Cardiac septum (tissue), 1 donor: ENCODE measurements at places on chromosomes 2 and 18. TPM values are rescaled to one million over a fixed set of nuclear protein-coding genes. Genes with fewer than 3 reads are reported as not detected.

GRCh38 chr2:217691516-217691915 lies 311.3 kb downstream of the TNS1 start:
- DNase-seq: no peak

DNA sequence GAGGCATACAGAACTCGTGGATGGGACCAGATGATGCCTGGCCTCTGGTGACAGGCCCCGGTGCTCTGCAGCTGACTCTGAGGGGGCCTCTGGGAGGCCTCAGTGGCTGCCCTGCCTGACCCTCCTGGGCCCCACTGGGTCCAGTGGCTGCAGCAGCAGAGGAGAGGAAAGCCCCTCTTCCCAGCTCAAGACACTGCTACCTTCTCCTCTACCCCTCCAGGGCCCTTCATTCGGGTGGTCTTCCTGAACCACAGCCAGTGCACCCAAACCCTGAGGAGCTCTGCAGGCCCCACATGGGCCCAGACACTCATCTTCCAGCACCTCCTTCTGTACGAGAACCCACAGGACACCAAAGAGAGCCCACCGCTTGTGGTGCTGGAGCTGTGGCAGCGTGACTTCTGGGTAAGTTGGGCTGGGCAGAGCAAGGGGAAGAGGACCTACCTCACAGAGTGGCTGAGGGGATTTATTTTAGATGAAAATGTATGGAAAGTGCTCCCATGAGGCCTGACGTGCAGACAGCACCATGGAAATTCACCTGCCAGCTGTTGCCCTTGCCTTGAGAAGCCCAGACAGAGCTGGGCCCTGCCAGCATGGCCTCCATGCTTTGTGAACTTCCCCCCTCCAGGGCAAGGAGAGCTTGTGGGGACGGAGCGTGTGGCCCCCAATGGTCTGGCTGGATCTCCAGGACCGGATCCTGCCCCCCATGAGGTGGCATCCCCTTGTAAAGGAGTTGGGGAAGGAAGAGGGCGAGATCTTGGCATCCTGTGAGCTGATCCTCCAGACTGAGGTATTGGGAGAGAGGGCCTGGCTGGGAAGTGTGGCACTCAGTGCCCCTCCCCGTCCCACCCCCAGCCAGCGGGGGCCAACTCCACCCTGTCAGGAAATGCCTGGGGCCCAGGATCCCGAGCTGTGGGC lies 46.3 kb downstream of the LMAN2L start:
- peak; percentile 51 for DNase-seq

GRCh38 chr2:215071676-215072075 lies 66.8 kb downstream of the ABCA12 start:
- no peak for DNase-seq

DNA sequence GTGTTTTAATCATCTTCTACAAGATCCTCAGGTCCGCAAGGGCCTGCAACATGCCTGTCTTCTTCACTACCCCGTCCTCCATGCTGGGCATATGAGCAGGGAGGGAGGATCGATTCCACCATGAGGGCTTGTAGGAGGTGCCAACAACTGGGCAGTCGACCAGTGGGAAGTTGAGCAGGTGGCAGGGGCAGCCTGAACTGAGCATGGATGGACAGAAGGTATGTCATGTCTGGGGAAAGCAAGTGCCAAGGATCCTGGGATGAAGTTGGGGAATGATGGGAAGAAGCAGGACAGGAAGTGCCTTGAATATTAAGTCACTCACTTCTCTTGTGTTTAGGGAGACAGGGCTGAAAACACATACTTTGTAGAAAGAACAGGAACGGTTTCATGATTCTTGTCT lies 44.7 kb downstream of the CTIF start:
- no peak for DNase-seq

GRCh38 chr2:28768422-28768821 lies 16.8 kb downstream of the PPP1CB start:
- no peak for DNase-seq

DNA sequence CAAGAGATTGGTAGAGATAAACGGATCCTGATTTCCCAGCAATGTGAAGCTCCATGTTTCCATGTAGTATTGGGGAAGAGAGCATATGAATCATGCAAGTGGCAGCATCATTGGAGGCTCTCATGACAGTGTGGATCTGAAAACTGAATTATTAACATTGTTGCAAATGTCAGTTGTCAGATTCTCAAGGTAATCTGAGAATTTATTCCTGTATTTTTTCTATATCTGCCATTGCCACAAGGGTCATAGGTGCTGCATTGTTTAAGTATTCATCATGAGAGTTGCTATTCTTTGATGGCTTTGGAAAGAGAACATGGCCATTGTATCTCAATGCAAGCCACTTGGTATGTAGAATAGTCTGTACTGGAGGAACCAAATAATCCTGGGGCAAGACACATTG lies 1217.0 kb upstream of the ZEB2 start:
- no peak for DNase-seq

DNA sequence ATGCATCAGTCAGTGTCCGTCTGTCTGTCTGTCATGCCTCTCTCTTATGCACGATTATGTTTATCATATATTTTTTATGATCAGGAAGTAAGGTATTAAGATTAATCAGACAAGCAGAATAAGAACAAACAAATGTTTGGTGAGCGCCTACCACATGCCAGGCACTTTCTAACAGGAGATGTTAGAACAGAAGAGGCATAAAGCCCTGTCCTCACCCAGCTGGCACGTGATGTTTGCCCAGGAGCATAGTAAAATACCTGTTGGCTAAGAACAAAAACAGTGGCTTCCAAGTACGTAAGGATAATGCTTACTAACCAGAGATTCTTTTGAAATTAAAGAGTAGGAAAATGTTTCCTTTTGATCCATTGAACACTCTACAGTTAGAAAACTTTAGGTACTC lies 380.2 kb upstream of the RAB12 start:
- DNase-seq: no peak

DNA sequence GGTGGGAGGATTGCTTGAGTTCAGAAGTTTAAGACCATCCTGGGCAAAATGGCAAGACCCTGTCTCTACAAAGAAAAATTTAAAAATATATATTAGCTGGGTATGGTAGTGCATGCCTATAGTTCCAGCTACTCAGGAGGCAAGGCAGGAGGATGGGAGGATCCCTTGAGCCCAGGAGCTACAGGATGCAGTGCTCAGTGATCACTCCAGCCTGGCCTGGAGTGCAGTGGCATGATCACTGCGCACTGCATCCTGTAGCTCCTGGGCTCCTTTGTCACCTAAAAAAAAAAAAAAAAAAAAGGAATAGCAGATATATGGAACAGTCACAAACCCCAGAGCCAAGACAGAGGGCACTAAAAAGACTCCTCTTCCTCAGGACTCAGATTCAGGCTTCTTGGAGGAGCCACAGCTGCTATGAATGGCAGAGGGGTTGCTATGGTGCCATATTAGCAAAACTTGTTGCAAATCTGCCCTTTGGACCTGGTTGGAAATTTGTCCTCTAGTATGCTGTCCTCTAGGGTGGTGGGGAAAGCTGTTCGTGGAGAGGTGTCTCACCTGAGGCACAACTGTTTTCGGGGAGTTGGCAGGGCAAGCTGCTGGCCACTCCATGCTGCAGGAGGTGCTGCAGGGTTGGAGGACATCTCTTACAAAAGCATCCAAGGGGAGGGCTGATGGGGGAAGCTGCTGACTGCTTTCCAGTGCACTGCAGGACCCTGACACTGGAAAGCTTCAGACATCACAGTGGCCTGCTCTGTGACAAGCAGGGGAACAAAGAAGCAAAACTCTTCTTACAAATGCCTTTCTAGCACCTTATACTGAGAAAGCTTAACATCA lies 22.7 kb downstream of the CYP20A1 start:
- DNase-seq: no peak

DNA sequence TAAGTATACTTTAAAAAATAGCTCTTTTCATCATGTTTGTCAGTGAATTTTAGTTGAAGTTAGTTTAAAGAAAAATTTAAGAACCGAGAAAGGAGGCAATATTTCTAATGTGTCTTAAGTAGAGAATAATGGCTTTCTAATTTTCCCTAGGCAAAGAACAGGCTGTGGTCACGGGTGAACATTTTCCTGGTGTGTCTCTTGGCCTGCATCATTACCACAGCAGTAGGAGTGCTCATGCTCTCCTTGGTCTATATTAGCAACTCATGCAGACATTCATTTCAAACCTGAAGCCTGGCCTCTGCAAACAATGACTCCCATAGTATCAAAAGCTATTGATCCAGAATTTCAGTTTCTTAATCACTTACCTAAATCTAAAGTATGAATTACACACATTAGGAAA lies 57.4 kb downstream of the C18orf54 start:
- DNase-seq: no peak

DNA sequence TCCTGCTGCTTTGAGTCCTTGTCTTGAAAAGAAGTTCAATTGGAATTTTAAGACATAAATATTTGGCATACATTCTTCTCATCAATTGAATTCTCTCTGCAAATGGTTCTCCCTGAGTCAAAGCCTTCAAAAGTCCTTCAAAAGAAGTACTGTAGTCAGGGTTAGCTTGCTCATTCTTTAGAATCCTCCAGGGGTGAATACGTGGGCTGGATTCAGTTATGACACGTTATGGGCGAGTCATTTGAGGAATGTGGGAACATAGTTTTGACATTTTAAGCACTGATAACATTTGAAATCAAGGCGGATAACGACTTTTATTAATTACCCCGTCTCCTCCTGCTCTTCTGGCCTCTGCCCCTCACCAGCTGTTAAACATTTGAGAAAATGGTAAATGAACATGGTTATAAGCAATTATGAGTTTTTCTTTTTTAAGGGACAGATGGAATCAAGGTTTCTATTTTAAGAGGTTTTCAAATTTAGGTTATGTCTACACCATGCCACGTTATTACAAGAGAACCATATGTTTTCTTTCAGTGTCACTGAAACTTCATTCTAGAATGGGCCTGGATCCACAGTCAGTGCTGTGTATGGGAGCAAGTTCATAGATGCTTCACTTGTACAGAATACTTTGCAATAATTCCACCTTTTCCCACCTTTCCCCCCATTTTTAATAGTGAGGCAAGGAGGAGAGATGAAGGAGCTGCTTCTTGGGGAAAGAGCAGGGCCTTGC lies 273.1 kb downstream of the TSN start:
- DNase-seq: no peak

- no peak for DNase-seq
These were observed 57.0 kb downstream of the L3MBTL4 start for GRCh38 chr18:6357668-6358067.

GRCh38 chr2:38260972-38261371 lies 116.1 kb downstream of the ATL2 start:
- DNase-seq: no peak

DNA sequence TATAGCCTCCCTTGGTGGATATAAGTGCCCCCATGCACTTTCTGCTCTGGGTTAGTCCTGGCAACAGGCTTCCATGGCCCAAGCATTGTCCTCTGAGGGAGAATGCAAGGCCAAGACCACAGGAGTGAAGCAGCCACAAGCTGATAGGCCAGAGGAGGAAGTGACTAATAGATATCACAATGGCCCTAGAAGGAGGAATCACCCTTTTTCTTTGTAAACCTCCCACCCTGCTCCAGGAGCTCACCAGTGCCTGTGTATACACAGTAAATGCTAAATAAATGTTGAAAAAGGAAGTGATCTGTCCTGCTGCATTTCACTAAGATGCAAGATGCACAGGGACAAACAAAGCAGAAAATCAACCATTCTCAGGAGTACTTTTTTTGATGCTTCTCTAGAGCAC lies 49.7 kb upstream of the ABCA12 start:
- no peak for DNase-seq

The OXER1 gene
- 0.94 TPM for total RNA-seq

The CRYGC gene
- not detected for total RNA-seq

The SERPINB11 gene
- total RNA-seq: not detected

The RSAD2 gene
- total RNA-seq: 4.6 TPM
